WTC11 (cell line): ENCODE measurements at places on chromosomes 16 and 17. TPM values are rescaled to one million over a fixed set of nuclear protein-coding genes. Genes with fewer than 3 reads are reported as not detected.
A peak's percentile ranks its signal among the peaks of the same experiment; 100 is the strongest.

Gene CHST5
- 0.71 to 0.89 TPM in 2 of 3 replicates, not detected in the other for total RNA-seq

Gene KLHL10
- 0.14 to 0.35 TPM (median 0.14 TPM) in 3 replicates for total RNA-seq

Gene TPSG1
- total RNA-seq = not detected in 3 replicates

Gene TRIM65
- 51.3 to 56.4 TPM (median 51.4 TPM) in 3 replicates for total RNA-seq

Gene ABI3
- 1.2 to 1.6 TPM (median 1.5 TPM) in 3 replicates for total RNA-seq

Gene FBXW10
- total RNA-seq = not detected in 3 replicates

DNA sequence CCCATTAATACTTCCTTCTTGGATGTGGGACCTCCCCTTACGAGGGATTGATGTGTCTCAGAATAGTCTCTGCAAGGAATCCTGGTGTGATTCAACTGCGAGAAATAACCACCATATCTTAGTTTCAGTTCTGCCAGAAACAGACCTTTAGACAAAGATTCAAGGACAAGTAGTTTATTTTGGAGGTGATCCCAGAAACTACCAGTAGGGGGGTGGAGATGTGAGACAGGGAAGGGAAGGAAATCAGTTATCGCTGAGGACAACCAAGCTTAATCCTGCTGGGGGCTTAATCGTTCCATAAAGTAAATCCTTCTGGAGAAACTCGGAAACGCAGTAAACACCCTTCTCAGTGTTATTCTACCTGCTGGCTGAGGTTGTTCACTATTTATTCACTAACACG is 5.0 kb upstream of the SDR42E1 start:
- no peak overlapping the region for H3K4me3 ChIP-seq
- H3K36me3 ChIP-seq = peaks cover 10% of the 10 kb centered on the region
- peaks cover 2% of the 10 kb centered on the region; the same call in 1 of the 2 replicates for H3K27me3 ChIP-seq
- H3K4me1 ChIP-seq = no peaks in the 10 kb centered on the region
- no peak for DNase-seq
- no peak overlapping the region for H3K27ac ChIP-seq

- no peak for DNase-seq
- H3K27ac ChIP-seq = no peak overlapping the region
- no peak overlapping the region for H3K4me3 ChIP-seq
- peaks cover 2% of the 10 kb centered on the region; the same call in 1 of the 2 replicates for H3K27me3 ChIP-seq
- H3K36me3 ChIP-seq = no peaks in the 10 kb centered on the region
Observed at GRCh38 chr16:68370581-68371275, 59.9 kb downstream of the PRMT7 start.

DNA sequence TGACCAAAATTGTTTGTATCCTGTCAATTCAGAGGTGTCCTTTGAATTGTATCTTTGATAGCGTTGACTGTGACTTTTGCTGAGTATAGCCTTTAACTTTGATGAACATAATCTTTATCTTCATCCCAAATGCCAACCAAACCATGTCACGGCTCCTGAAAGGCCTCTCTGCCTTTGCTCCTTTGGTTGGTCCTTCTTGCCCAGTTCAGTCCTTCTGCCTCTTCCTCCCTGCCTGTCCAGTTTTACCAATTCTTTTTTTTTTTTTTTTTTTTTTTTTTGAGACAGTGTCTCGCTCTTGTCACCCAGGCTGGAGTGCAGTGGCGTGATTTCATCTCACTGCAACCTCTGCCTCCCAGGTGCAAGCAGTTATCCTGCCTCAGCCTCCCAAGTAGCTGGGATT is 12.9 kb upstream of the VPS4A start:
- H3K4me1 ChIP-seq = no peaks in the 10 kb centered on the region
- no peak for DNase-seq
- no peaks in the 10 kb centered on the region for H3K27me3 ChIP-seq
- no peak overlapping the region for H3K27ac ChIP-seq

DNA sequence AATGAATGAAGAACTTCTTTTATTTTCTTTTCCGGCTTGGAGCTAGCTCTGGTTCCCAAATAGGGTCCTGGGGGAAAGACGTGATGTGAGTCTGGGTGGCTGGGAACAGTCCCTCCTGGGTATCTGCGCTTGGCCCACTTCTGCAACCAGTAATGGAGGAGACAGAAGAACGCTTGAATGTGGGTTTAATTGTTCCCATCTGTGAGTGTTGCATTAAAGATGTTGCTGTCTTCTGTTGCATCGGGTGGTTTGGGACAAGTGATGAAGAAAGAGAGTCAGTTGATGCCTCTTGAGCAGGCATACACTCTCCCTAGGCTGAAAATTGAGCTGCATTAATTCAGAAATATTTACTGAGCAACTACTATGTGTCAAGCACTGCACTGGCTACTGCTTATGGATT is 511.1 kb downstream of the CDH13 start:
- no peak overlapping the region for H3K4me3 ChIP-seq
- no peak overlapping the region for H3K27ac ChIP-seq
- no peak for DNase-seq
- H3K4me1 ChIP-seq = 0 out of 2 replicates have a peak, but pooled peaks cover 5% of the 10 kb centered on the region

DNA sequence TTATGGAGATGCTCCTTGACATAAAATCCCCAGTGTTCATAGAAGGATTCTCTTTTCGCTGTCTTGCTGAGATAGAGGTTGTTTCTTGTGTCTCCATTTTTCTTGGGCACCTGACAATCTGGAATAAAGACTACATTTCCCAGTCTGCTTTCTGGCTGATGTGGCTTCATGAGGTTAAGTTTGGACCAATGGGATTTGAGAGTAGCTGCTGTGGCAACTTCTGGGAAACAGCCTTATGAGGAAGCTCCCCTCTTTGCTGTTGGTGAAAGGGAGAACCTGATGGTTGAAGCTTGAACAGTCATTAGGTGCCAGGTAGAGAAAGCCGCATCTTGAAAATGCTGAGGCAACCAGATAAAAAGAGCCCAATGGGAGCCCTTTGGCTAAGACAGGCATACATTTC is 24.4 kb downstream of the HS3ST4 start:
- no peaks in the 10 kb centered on the region for H3K27me3 ChIP-seq
- no peak for DNase-seq
- peaks cover 11% of the 10 kb centered on the region for H3K4me1 ChIP-seq
- H3K27ac ChIP-seq = no peak overlapping the region
- no peaks in the 10 kb centered on the region for H3K36me3 ChIP-seq

DNA sequence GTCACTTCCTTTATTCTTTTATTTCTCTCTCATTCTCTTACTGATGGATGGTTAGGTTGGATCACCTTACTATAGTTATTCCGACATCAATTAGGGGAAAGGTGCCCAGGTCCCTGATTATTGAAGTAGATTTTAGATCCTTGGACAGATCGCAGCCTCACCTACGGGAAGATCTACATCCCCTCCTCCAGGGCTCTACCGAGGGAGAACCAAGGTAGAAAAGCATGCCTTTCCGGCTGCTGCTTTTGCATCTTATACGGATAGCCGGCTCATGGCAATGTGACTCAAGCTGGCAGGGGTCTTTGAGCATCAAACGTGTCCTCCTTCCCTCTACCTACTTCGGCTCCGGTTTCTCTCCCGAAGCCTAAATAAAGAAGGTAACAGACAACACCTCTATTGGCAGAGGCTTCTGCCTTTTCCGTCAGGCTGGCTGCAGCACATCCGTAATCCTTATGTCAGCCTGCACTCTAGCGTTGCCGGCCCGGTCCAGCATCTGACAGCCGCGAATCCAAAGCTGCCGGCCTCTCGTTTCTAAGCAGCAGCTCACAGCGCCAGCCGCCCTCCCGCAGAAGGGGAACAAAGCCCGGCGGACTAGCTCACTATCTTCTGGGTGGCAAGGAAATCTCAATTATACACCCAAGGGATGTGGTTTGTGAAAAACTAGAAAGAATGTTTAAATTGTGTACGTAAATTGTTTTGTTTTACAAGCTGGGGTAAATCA is 46.9 kb downstream of the IRX6 start:
- peak overlapping the region; percentile 41 for H3K4me3 ChIP-seq
- H3K4me1 ChIP-seq = peaks cover 17% of the 10 kb centered on the region
- peaks cover 24% of the 10 kb centered on the region for H3K27me3 ChIP-seq
- H3K36me3 ChIP-seq = no peaks in the 10 kb centered on the region

DNA sequence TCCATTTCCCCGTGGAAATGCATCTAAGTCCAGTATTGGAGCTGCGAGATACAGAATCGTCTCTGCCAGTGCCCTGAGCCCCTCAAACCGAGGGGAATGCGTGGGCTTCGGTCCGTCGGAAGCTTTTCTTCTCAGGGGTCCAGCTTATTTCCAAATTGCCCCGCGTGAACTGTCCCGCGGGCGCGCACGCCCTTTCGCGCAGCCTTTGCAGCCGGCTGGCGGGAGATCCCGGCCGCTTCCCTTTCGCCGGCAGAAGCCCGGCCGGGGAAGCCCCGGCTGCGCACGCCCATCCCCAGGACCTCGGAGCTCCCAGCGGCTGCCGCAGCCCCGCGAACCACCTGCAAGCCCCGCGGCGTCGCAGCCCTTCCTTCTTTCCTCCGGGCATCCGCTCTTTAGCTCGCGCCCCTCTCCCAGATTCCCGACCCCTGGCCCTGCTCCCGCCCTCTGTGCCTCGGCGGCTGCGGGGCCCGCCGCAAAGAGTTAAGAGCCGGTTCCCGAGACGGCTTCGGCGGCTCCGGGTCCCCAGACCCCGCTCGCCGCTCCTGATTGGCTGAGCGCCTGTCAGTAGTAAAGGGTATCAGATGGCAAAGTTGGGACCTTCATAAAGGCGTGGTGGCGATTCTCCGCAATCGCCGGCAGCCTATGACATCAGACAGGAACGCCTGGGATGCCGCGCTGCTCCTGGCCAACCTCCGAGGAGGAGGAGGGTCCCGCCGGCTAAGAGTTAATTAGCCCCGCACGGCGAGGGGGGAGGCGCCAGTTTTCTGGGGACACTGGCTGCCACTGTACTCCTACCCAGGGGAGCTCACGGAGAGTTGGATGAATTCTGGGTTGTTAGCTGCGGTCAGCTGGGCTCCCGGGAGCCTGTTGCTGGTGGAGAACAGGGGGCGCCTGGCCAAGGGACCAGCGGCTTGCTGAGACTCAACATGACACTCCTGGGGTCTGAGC is at the start of gene MYOCD:
MYOCD (plus strand) TSS at position 628 of the 948 bp plus-strand sequence; CDS start at position 927, 299 bp downstream.
- peak; percentile 82 for DNase-seq
- H3K36me3 ChIP-seq = no peaks in the 10 kb centered on the region
- peak within 1 kb of the TSS; percentile 81 for H3K4me3 ChIP-seq
- no peak within 1 kb of the TSS for H3K27ac ChIP-seq

- DNase-seq = no peak
- peaks cover 61% of the 10 kb centered on the region for H3K36me3 ChIP-seq
- peaks cover 18% of the 10 kb centered on the region for H3K27me3 ChIP-seq
- peaks cover 11% of the 10 kb centered on the region for H3K4me1 ChIP-seq
Observed at GRCh38 chr17:11490171-11490755, 108.0 kb upstream of the DNAH9 start.

DNA sequence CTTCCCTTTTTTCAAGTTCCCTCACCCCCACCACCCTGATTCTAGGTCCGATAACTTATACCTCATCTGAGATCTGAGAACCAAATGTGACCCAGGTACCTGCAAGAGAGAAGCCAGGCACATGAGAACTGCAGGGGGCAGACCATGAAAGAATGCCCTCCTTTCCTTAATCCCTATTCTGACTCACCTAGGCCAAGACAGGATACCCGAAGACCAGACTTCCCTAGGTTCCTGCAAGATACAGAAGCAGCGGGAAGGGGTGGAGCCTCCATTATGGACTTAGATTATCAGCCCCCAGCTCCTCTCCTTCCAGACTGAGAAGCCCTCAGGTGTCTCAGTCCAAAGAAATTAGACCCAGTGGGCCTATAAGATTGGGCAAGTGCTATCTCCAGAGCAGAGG is 2.1 kb downstream of the KCNAB3 start:
- no peak overlapping the region for H3K27ac ChIP-seq
- no peaks in the 10 kb centered on the region for H3K36me3 ChIP-seq
- DNase-seq = no peak
- H3K4me1 ChIP-seq = peaks cover 20% of the 10 kb centered on the region
- peaks cover 72% of the 10 kb centered on the region for H3K27me3 ChIP-seq

- H3K4me1 ChIP-seq = no peaks in the 10 kb centered on the region
- peaks cover 13% of the 10 kb centered on the region for H3K36me3 ChIP-seq
- H3K27me3 ChIP-seq = no peaks in the 10 kb centered on the region
- no peak for DNase-seq
- H3K4me3 ChIP-seq = no peak overlapping the region
Observed at GRCh38 chr16:76910931-76911330, 280.1 kb upstream of the MON1B start.

GRCh38 chr17:66978514-66979061 is 14.1 kb downstream of the CACNG4 start:
- H3K27me3 ChIP-seq = no peaks in the 10 kb centered on the region
- peaks cover 13% of the 10 kb centered on the region for H3K4me1 ChIP-seq
- H3K36me3 ChIP-seq = no peaks in the 10 kb centered on the region; the same call in 1 of the 2 replicates
- DNase-seq = no peak
- no peak overlapping the region for H3K4me3 ChIP-seq

DNA sequence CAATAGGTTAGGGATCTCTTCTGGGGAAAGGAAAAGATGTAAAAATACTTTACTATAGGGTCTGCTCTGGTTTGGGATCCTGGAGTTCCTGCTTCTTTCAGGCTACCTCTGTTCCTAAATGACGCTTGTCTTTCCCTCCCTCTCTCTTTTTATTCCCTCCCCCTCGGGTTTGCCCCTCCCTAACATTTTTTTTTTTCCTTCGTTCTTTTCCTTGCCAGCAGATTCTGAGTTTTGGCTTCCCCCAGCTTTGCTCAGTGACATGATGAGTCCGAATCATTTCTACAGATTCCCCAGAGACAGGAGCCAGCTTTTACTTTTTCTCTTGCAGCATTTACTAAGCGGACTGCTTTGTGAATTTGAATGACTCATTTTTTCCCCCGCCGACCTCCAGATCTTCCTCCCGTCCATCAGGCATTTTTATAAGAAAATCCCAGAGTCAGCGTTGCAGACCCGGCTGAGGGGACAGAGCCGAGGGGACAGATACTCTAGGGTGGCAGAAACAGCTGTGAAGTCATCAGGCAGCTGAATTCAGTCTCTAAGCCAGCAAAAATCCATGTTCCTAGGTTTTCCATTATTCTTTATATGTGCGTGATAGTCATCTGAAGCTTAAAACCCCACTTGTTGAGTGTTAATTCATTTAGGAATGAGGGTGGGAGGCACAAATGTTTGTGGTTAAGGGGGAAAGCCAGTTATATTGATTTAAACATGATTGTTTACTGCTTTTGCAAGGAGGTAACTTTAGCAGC is at the start of gene TMEM100:
TMEM100 (minus strand) TSS at position 123 of the 746 bp plus-strand sequence. CDS start 1,794 bp downstream, outside the sequence.
- no peaks in the 10 kb centered on the region for H3K36me3 ChIP-seq
- peak within 1 kb of the TSS; percentile 60 for H3K4me3 ChIP-seq
- no peak for DNase-seq
- no peak within 1 kb of the TSS for H3K27ac ChIP-seq

DNA sequence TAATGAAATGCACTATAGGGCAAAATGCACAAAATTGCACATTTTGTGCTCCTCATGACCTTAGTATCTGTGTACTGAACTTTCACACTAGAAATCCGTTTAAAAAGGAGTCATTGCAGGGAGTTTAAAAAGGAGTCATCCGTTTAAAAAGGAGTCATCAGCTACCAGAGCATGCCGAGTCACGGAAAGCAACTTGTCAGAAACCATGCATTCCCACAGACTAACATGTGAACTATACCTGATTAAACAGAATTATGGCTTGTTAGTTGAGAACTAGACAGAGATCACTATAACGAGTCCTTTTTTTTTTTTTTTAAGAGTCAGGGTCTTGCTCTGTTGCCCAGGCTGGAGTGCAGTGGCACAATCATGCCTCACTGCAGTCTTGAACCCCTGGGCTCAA is 35.9 kb downstream of the SLC6A4 start:
- no peak overlapping the region for H3K4me3 ChIP-seq
- no peak for DNase-seq
- 0 out of 2 replicates have a peak, but pooled peaks cover 4% of the 10 kb centered on the region for H3K4me1 ChIP-seq
- no peaks in the 10 kb centered on the region for H3K36me3 ChIP-seq
- no peaks in the 10 kb centered on the region for H3K27me3 ChIP-seq
- no peak overlapping the region for H3K27ac ChIP-seq

GRCh38 chr16:70736465-70737376 is 50.9 kb upstream of the MTSS2 start:
- no peaks in the 10 kb centered on the region for H3K27me3 ChIP-seq
- DNase-seq = no peak
- H3K36me3 ChIP-seq = no peaks in the 10 kb centered on the region
- peaks cover 21% of the 10 kb centered on the region for H3K4me1 ChIP-seq
- H3K27ac ChIP-seq = no peak overlapping the region
